ENCODE measurements at places on chromosomes 7 and 10.

- no peak for DNase-seq
Measured at GRCh38 chr10:62662486-62662885, 142.0 kb upstream of the ADO start.

DNA sequence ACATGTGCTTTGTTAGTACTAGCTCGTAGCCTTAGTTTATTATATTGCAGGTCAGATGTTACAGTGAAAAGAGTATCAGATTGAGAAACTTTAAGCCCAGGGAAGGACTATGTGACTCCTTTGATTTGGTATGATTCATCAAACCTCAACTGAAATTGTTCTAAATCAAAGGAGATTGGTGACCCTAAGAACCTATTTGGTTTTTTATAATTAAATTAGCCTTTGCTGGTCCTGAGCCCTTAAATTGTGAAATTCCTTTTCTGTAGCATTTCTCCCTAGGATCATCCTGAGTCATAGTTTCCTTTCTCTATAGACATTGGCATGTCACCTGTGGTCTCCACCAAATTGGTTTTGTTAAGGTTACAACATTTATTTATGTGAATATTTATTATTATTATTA is 89.7 kb downstream of the POLR1F start:
- no peak for DNase-seq

DNA sequence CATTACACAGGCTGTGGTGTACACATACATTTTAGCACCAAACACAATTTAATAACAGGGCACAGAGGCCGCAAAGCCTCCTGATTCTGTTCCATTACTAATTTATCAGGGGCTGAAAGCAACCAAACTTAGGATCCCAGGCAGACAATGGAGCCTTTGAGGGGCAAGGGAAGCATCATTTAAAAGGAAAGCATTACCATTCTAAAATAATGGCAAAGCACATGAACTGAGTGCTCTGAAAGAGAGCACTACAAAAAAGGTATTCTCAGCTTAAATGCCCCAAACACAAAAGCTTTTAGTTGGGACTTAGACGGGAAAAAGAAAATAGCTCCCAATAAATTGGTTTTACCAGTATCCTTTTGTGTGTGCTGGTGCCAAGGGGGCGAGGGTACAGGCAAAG is 282.0 kb upstream of the ETV1 start:
- no peak for DNase-seq

DNA sequence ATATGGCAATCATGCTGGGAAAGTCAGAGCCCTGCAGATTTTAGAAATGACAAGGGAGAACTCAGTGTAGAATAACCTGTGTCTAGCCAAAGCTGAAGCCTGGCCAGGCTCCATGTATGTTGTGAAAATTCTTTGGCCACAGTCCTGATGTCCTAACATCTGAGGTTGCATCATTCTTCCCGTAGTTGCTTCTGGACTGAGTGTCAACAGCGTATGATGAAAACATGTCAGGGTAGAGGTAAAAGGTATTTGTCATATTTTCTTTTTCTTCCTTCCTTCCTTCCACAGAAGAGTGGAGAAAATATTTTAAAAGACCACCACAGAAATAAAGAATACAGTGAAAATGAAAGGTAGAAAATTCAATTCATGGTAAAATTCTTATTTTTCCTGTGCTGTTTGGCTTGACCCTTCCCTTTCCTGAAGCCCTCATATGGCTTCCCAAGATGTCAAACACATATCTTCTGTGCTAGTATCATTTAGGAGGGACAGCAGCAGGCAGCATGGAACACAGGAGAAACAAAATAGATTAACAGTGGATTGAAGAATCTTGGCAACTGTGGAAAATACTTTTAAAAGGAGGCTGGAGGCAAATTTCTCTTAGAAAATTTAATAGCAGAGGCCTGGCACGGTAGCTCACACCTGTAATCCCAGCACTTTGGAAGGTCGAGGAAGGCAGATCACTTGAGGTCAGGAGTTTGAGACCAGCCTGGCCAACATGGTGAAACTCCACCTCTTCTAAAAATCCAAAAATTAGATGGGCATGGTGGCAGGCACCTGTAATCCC is 18.9 kb upstream of the NRBF2 start:
- DNase-seq, result no peak

DNA sequence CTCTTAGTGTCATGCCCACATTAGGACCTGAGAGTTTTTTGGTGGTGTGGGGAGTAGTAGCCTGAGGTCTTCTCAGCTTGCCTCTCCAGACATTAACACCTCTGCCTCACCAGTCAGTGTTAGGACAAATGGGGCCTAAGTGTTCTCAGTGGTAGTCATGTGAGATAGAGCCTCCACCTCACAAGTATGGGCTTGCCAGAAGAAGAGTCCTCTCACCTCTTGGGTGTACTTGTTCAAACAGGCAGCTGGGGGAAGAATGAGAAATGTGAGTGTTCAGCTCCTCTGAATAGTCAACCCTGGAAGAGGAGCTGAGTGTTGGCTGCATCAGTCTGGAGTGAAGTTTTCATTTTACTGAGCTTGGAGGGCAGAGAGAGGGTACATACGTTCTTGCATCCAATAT is 464.6 kb downstream of the POM121L12 start:
- DNase-seq, result no peak

DNA sequence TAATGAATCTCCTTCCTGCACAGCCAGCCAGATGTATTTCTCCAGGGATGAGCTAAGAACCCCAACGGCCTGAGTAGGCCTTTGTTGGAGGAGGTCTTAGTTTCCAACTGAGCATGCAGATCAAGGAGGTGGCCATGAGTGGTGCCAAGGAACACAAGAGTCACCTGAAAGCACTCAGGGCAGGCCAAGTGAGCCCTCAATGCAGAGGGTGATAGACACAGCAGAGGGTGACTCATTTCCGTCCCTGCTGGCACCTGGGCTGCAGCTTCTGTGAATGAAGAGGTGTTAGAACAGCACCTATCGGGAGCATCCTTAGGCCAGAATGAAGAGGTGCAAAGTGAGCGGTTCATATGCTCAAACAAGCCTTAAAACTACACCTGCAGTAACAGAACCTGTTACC is 211.8 kb downstream of the FRMD4A start:
- DNase-seq, result no peak

- DNase-seq, result no peak
Measured at GRCh38 chr10:95237376-95238170, 43.5 kb downstream of the ACSM6 start.

DNA sequence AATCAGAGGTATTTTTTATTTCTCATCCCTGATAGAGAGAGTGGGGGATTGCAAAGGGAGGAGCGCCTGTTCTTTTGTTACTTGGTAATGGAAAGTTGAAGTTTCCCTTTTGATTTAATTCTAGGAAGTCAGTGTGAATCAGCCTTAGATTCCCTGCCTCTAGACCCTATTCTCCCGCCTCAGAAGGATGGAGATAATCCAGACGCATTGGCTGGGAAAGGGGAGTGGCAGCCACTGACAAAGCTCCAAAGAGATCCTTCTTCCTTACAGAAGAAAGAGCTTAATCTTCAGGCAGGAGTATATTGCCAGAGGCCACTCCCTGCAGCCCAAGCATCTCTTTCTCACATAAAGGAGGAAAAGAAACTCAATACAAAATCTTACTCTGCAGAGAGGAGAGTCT is 122.3 kb upstream of the GALNT17 start:
- no peak for DNase-seq

- DNase-seq, result no peak
Measured at GRCh38 chr7:114787556-114787955, 134.3 kb upstream of the MDFIC start.

- no peak for DNase-seq
Measured at GRCh38 chr10:6962576-6962975, 382.5 kb upstream of the PRKCQ start.

- DNase-seq, result no peak
Measured at GRCh38 chr10:35608328-35608672, 3.2 kb downstream of the GJD4 start.

DNA sequence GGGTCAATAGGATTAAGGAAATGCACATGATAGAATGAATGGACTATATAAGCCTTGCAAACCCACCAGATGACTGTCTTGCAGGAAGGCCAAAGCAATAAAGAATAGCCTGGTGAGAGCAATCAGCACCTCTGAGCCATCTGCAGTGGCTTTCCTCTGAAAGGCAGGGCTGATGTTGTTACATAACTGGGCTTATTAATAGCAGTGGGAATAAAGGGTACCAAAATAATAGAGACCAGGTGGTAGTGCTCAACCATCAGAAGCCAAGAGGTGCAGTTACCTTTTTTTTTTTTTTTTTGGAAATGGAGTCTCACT is 16.8 kb upstream of the VPS26A start:
- no peak for DNase-seq

- peak; percentile 11 for DNase-seq
Measured at GRCh38 chr10:125064681-125065492, 95.5 kb downstream of the CTBP2 start.

DNA sequence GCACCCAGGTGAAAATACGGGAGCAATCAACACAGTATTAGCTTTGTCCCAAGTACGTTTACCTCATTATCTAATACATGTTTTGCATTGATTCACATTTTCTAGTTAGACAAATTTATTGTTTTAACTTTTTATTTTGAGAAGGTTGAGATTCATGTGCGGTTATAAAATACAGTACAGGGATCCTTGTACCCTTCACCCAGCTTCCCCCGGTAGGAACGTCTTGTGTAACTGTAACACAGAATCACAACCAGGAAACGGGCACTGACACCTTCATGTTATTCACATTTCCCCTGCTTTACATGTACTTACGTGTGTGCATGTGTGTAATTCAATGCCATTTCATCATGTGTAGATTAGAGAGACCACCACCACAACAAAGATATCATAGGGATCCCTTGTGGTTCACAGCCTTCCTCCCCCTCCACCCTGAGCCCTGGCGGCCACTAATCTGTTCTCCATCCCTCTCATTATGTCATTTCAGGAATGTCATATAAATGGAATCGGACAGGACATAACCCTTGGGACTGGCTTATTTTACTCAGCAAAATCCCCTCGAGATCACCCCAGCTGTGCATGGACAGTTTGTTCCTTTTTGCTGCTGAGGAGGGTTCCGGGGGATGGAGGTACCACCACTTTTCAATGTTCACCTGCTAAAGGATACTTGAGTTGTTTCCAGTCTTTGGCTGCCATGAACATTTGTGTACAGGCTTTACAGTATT is 46.5 kb upstream of the C10orf71 start:
- no peak for DNase-seq

GRCh38 chr10:13099144-13099665 is 758 bp upstream of the OPTN start:
- DNase-seq, result peak; percentile 4

DNA sequence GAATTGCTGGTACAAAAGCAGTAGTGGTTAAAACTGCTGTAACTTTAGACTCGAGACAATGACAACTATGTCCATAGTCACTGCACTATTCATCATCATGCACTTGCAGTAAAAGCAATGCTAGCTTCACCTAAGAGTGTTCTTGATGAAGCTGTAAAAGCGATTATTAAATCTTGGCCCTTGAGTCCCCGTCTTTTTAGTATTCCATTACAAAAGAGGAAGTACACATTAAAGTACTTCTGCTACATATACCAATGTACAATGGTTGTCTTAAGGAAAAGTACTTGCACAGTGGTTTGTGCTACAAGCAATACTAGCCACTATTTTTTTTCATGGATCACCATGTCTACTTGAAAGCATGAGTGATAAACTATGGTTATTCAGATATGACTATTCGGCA is 78.3 kb downstream of the ATAD1 start:
- DNase-seq, result no peak

DNA sequence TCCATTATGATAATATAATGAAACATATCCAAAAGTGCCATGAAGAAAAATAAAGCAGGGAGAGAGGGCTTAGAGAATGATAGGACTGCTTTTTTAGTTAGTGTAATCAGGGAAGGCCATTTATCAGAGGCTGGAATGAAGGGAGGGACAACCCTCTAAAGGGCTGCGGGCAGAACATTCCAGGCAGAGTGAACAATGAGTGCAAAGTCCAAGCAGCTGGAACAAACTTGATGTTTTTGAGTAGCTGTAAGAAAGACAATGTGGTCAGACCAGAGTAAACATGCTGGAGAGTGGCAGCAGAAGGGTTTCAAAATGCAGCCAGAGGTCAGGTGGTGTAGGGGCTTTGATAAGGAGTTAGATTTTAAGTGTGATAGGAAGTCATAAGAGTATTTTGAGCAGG is 65.6 kb upstream of the CCDC6 start:
- no peak for DNase-seq

GRCh38 chr10:14547816-14548215 is 217.1 kb upstream of the FRMD4A start:
- no peak for DNase-seq

GRCh38 chr7:53628775-53629174 is 593.3 kb downstream of the POM121L12 start:
- DNase-seq, result no peak

GRCh38 chr7:17679458-17679857 is 260.8 kb downstream of the SNX13 start:
- DNase-seq, result no peak

GRCh38 chr7:117085275-117085674 is 132.0 kb downstream of the ST7 start:
- DNase-seq, result no peak

DNA sequence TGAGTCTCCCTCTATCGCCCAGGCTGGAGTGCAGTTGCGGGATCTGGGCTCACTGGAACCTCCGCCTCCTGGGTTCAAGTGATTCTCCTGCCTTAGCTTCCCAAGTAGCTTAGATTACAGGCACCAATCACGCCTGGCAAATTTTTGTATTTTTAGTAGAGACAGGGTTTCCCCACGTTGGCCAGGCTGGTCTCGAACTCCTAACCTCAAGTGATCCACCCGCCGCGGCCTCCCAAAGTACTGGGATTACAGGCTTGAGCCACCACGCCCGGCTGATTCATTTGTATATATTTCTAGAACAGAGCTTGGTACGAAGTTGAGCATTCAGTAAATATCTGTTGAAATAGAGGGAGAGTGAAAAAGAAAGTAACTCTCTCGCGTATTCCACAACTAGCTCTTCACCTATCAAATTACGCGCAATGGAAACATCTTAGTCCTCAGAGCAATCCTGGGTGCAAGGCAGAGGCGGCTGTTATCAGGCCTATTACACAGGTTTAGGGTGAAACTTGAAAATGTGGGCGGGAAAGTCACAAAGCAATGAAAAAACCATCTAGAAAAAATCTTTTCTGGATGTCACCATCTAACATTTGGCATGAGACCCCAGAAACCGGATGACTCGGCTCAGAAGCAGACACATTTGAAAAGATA is 707 bp upstream of the GHITM start:
- peak; percentile 36 for DNase-seq

GRCh38 chr7:32062150-32062549 is 8.1 kb downstream of the PDE1C start:
- DNase-seq, result no peak

DNA sequence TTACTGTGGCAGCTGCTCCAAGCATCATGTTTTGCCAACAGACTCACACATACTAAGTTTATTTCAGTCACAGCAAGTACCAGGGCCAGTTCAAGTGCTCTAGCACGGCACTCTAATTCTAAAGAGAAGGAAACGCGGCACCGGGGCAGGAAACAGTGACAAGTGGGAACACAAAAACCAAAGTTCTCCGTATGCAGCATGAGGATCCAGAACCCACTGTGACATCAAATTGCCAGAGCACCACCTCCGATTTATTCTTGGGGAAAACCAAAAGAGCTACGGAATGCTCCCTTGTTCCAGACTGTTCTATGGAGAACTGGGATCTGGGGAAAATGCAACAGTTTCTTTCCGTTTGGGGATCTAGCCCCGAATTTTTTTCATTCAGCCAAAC is 448 bp upstream of the PTER start:
- DNase-seq, result no peak

- no peak for DNase-seq
Measured at GRCh38 chr7:157687158-157687557, 350.4 kb downstream of the DNAJB6 start.
